ENCODE measurements at places on chromosomes 16 and 17.

DNA sequence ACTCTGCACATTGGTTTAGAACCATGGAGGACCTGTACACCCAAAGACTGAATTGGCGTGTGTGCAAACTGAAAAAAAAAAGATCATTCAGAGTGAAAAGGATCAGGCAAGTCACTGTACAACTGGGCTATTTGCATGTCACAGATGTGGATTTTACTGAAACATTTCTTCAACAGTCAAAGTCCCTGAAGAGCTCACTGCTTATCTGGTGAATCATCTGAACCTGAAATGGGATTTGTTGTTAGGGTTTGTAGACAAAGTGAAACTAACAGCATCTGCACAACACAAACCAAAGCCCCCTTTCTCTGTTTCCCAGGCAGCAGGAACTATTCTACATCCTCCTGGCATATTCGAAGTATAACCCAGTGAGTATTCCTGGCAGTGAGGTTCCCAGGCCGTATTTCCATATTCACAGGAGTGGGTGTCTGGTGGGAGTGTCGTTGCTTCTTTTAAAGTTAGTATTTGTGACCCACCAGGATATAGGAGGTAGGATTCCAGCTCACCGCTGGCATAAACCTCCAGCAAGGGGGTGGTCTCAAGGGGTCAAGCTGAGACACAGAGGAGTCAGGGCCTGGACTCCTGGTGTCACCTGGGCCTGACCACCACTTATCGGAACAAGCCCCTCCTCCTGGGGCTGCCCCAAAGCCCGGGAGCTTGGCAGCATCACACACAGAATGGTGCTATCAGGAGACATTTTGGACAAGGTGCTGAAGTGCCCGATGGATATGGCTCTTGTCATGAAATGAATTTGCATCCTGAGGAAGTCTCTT, 80.9 kb downstream of the GOSR1 start:
- DNase-seq: no peak

GRCh38 chr16:26645614-26646013, 421.1 kb upstream of the C16orf82 start:
- DNase-seq: peak; percentile 71

- DNase-seq: no peak
These were observed 11.7 kb downstream of the HDAC5 start for GRCh38 chr17:44111777-44112176.

DNA sequence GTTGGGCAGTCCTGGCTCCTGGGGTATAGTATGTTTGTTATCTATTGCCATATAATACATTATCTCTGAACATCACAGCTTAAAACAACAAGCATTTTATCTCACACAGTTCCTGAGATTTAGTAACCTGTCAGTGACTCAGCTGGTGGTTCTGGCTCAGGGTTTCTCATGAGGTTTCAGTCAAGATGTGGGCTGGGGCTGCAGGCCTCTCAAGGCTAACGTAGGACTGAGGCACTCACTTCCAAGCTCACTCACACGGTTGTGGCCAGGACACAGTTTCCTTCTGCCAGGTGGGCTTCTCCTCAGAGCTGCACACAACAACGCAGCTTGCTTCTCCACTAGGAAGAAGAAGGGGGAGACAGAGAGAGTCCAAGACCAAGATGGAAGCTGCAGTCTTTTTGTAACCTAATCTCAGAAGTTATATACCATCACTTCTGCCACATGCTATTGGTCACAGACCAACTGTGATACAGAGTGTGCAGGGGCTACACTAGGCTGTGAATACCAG, 10.3 kb upstream of the MED13 start:
- DNase-seq: peak; percentile 38

- DNase-seq: no peak
These were observed 29.9 kb downstream of the NKD1 start for GRCh38 chr16:50578137-50578536.

Data from activated CD4-positive, alpha-beta memory T cell treated with anti-CD3 and anti-CD28 coated beads for 36 hours (primary cell).